Chondrocyte (in vitro differentiated cells): ENCODE measurements at places on chromosomes 13 and 19. TPM values are rescaled to one million over a fixed set of nuclear protein-coding genes. Genes with fewer than 3 reads are reported as not detected.

- DNase-seq: no peak
These were observed 10.5 kb downstream of the PEX11G start for GRCh38 chr19:7478173-7478842.

Gene LCP1
- total RNA-seq: 0.19 to 1.2 TPM (median 1.00 TPM) in 3 replicates

Gene SLC46A3
- total RNA-seq: 14.0 to 32.5 TPM (median 14.7 TPM) in 3 replicates

DNA sequence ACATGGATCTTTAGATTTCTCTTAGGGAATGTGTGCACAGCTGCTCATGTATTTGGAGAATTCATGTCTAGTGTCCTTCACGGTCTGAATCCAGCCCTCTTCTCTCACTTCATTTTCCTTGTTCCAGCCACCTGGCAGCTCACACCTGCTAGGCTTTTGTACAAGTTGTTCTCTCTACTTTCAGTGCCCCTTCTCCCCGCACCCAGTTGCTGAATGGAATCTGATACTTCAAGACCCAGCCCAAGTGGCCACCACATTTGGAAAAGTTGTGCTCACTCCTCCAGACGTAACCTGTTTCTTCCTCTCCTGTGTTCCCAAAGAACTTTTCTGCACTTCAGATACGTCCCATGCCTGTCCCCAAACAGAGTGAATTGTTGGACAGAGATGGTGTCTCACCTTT lies 235.6 kb downstream of the SHISA2 start:
- DNase-seq: no peak

DNA sequence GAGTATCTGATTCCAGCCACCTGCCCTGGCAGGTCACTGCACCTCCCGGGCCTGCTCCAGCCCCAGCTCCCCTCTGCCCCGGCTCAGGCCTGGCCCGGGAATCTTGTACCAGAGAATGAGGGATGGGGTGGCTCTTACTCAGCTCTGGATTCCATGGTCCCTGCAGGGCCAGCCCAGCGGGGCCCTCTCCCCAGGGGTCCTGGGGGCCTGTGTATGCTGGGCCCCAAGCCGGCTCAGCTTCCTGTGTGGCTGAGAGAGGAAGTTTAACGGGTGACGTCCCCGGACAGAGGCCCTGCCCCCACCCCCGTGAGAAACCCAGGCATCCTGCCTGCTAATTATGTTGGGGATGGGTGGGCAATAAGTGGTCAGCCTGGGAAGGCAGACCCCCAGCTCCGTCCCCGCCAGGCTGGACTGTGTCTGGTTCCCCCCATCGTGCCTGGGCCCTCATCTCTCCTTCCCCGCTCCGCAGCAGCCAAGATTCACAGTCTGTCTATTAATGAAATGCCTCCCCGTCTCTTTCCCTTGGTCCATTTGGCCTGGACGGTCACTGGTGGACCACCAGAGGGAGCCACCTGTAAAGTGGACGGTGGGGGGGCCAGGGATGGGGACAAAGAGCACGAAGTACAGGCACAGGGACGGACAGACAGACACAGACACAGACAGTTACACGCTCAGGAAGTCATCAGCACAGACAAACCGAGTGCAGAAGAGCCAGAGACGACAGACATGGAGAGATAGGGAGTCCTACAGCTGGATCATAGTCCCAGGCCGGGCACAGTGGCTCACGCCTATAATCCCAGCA lies at the start of gene DENND1C:
Gene DENND1C, minus strand, starts transcription at position 247 of the 802 bp plus-strand sequence. Its CDS starts 92 bp downstream, at position 155.
- DNase-seq: no peak

DNA sequence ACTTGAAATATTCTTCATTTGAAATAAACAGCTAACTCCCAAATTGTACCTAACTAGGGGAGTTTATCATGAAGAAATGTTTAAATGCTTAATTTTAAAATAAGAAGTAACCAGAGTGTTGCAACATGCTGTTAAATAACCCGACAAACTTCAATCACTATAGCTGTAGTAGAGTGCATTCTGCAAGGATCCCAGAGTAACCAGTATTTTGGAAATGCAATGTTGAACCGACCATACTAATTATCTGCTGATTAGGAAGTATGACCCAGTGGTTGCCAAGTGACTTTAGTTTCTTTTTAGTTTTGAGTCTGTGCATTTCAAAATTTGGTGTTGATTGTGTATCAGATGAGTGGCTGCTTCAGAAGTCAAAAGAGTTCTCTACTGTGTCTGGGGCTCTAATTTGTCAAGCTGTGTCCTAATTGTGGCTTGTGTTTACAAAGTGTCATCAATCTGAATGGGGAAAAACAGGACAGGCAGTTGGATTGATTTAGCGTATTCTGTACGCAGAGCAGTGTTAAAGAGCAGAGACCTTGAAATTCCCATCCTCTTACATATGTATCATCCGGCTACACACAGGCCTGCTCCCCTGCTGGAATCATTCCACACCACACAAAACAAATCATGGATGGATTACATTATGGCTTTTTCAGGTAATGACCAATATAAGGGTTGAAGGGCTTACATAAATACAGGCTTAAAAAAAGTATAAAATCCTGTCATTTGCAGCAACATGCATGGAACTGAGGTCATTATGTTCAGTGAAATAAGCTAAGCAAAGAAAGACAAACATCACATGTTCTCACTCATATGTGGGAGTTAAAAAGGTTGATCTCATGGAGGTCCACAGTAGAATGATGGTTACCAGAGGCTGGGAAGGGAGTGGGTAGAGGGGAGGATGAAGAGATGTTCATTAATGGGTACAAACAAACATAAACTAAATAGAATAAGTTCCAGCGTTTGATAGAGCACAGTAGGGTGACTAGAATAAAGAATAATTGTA lies 351.5 kb downstream of the KLF12 start:
- DNase-seq: no peak
